ENCODE measurements at places on chromosomes 4 and X.
A peak's percentile ranks its signal among the peaks of the same experiment; 100 is the strongest.

- DNase-seq: peak; percentile 58
Observed at GRCh38 chr4:8117278-8117682, 41.3 kb downstream of the ABLIM2 start.

DNA sequence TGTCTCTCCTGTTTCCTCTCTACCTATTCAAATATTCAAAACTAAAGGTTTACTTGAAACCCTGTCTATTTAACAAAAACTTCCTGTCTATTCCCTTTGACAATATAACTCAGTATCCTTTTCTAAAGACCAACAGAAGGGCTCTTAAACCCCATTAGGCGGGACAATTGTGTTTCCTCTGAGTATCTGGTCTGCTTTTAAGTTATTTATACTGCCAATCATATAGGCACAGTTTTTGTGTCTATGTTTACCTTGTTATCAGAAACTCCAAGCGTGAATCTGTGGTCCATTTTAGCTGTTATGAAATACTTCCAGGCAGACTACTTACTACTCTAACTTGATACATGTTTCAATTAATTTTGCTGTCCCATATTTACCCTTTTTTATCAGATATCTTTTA is 350.0 kb upstream of the CTSO start:
- no peak for DNase-seq

- no peak for DNase-seq
Observed at GRCh38 chr4:23717528-23718248, 172.2 kb downstream of the PPARGC1A start.

DNA sequence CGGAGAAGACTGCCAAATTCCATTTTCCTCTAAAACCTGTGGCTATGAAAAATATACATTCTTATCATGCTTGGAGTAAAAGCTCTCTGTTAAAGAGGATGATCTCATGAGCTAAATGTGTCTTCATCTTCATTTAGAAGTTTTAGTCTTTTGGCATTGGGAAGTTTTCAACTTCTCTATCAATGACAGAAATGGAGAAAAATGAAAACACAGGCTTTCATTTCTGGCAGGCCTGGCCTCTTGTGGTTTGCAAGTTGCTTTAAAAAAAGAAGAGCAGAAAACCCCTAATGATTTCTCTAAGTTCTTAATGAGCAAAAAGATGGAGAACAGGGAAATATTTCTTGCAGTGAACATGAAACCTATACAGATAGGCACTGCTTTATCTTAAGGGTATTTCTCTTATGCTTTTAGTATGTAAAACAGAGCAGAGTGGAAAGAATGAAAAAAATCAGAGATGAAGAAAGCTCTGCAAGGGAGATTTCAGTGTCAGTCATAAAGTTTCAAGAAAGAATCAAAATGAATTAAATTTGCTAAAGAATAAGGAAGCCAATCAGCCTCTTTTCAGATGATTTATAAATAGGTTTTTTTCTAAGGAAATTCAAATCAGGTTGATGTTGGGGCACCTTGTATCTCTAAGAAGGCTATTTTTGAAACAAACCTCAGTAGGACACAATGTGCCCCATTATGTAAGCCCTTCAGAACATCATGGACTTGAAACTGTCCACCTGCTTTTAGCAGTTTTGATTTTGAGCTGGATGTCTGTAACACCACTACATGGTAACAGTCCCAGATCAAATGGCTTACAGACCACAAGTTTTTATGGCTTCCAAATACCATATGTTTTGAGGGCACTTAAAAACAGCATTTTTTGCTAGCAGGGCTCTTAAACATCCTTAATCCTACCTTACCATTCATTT is 225.0 kb downstream of the GRIA3 start:
- DNase-seq: no peak

DNA sequence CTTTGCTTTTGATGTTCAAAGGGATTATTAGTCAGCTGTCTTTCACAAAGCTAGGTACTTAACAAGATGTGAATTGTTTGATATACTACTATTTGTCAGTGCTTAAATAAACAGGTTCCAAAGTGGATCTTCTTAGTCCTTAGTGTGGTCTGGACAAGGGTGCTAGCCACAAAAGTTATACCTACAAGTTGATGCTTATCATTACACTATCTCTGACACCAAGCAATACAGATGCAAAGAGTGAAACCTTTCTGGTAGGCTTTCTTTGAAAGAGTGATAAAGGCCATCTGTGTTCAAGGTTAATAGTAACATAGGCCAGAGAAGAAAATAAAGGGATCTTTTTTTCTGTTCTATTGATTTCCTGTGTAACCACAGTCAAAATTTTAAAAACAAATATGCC is 12.2 kb upstream of the RBPJ start:
- no peak for DNase-seq

DNA sequence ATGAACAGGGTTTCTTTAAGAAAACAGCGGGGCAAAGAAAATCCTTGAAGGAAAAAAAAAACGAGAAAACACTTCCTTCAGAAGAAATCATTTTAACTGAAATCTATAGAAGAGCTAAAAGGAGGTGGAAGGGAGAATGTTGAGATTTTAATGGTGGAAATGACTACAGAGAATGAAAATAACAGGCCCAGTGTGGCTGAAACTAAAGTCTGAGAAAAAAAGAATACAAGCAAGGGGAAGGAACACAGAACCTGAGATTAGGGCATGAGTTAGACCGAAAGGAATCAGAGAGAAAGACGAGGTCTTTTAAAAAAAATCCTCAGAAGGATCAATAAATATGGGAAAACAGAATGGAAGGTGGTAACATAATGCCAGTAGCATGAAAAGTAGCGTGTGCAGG is 1230.0 kb upstream of the TENM3 start:
- DNase-seq: no peak

DNA sequence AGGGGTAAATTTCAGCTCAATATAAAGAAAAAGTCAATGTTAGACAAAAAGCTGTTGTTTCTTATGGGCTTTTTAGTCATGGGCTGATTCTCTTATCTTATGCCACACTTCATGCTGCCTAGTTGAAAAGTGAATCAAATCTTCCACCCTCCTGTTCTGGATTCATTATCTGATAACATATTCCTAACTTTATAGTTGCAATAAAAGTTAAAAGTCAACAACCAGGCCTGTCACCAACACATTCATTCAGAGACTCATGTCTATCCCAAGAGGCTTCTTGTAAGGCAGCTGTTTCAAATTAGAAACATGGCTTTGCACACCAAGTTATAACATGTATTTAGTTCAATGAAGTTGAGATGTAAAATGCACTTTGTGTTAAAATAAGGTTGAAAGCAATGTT is 243.8 kb downstream of the ADAMTS3 start:
- DNase-seq: no peak

- DNase-seq: no peak
Observed at GRCh38 chr4:9976781-9977180, 44.5 kb downstream of the SLC2A9 start.

DNA sequence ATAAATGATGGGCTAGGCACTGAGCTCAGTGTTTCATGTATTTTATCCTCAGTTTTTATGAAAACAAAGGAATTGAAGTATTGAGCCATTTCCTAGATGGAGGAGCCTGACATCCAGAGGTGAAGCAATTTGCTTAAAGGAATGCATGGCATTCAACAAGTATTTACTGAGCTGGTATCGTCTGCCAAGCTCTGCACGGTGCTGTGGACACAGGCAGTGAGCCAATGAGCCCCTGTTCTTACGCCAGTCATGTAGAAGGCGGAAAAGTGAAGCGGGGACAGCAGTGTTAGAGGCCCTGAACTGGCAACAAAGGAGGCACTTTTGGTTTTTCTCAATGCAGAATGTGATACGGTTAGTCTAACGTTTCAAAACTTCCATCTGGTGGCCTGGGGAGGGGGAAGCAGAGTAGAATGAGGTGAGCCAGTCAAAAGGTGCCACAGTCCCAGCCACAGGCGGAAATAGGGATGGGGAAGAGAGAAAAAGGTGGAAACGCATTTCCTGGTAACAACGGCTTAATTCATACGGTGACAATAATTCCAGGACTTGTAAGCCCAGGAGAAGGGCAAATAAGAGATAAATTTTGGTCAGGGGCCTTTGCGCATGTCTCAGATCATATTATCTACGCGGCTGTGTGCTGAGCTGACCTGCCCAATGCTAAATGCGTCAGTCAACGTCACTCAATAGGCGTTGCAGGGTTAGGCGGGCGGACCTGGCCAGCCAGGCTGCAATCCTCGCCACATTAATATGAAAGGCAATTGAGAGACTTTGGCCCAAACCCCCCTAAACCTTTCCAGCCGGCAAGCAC is 133.9 kb downstream of the AFAP1 start:
- no peak for DNase-seq

DNA sequence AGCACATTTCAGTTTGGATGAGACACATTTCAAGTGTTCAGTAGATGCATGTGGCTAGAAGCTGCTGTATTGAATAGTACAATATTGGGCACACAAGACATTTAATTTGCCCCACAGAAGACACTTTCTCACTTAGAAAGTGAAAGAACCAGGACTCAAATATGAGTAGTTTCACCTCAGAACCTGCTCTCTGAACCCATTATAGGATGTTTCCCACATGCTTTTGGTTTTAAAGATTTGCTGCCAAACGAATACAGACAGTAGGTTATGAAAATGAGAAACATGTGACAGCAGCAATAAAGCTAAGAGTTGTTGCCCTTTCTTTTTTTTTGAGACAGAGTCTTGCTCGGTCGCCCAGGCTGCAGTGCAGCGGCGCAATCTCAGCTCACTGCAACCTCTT is 32.3 kb downstream of the C4orf54 start:
- no peak for DNase-seq

DNA sequence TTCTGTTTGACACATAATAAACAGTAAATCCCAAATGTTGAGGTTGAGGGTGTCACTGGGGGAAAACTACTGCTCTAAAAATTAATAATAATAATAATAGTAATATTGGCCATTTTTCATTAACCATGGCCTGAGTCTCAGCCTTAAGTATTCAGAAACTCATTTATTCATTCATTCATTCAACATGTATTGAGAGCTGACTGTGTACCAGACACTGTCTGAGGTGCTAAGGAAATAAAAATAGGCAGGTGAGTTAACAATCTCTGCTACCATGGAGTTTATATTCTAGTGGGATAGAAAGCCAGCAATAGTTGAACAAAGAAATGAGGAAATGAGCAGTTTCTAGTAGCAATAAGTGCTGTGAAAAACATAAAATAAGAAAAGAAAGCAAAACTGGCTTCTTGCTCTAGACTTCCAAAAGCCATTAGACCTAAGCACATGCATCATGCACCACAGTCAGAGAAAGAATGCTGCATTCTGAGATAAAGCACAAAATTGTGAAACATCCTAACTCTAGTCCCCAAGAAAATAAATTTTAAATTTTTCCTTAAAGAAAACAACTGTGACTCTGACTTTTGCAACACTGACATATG is 278.7 kb downstream of the RCHY1 start:
- no peak for DNase-seq

- no peak for DNase-seq
Observed at GRCh38 chr4:40681600-40681999, 51.9 kb upstream of the RBM47 start.

DNA sequence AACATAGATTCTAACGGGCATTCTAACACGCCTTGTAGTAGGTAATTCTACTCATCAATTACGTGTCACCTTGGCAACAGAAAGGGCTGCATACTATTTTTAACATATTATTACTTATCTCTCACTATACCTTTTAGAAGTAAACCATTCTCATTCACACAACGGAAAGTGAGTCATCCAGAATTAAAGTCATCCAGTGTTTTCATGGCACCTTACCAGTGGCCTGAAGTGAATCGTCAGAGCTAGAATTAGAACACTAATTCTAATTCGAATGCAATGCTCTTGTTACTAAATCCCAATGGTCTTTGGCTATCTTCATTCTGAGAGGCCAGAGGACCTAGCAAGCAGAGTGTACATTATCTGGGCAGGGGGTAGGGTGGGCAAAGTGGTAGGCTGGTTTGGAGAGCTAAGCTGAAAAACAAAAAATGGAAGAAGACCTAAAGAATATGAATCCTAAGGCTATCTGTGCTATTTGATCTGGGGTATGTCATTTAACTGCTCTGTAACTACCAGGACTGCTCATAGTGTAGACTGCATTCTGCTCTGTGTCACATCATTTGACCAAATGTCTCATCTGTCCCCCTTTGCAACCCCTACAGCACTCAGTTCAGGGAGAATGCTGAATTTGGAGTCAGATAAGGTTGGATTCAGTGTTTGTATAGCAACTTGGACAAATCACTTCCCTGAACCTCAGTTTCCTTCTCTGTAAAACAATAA is 96.5 kb downstream of the HDAC8 start:
- DNase-seq: no peak

- no peak for DNase-seq
Observed at GRCh38 chr4:15010038-15010585, 7.8 kb downstream of the CPEB2 start.

Measured in chondrocyte (in vitro differentiated cells).